ENCODE measurements at places on chromosomes 2 and 18. TPM values are rescaled to one million over a fixed set of nuclear protein-coding genes. Genes with fewer than 3 reads are reported as not detected.

DNA sequence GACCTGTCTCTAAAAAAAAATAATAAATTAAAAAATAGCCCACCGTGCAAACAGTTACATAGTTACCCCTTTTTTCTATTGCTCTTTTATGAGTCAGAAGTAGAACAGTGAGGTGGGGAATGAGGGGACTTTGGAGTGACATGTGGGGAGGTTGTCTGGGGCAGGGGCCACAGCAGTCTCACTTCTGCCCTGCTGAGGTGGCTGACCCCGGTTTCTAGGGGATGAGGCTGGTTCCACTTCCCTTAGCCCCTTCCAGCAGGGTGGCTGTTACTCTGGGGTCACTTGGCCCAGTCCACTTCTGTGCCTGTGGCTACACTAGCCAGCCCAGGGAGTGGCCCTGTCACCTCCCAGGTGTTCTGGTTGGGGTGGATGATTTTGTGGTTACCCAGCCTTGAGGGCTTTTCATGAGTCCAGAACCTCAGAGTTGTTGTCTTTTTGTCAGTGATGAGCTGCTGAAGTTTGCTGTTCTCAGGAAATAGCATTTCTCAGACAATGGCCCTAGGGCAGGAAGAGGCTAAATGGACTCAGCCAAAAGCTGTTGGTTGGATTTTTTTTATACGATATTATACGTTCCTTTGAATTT, 28.0 kb upstream of the SCLY start:
- no peaks in the 10 kb centered on the region for H3K4me1 ChIP-seq
- H3K4me3 ChIP-seq: no peak overlapping the region
- no peaks in the 10 kb centered on the region for H3K27me3 ChIP-seq
- no peak for DNase-seq
- peaks cover 14% of the 10 kb centered on the region for H3K36me3 ChIP-seq
- H3K27ac ChIP-seq: no peak overlapping the region

DNA sequence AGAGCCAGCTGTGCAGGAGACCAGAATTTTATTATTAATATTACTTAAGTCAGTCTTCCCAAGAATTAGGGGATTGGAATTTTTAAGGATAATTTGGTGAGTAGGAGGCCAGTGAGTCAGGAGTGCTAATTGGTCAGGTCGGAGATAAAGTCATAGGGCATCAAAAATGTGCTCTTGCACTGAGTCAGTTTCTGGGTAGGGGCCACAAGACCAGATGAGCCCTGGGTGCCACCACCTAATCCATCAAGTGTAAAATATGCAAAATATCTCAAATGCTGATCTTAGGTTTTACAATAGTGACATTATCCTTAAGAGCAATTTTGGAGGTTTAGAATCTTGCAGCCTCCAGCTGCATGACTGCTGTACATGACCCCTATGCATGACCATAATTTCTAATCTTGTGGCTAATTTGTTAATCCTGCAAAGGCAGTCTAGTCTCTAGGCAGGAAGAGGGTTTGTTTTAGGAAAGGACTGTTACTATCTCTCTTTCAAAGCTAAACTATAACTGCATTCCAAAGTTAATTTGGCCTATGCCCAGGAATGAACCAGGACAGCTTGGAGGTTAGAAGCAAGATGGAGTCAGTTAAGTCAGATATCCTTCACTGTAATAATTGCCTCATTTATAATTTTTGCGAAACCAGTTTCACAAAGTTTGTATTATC, 215.9 kb downstream of the RNF152 start:
- H3K4me1 ChIP-seq: no peaks in the 10 kb centered on the region
- H3K36me3 ChIP-seq: no peaks in the 10 kb centered on the region
- H3K27me3 ChIP-seq: no peaks in the 10 kb centered on the region
- no peak for DNase-seq
- no peak overlapping the region for H3K27ac ChIP-seq

- DNase-seq: no peak
- H3K4me3 ChIP-seq: no peak overlapping the region
- H3K36me3 ChIP-seq: no peaks in the 10 kb centered on the region
- H3K27ac ChIP-seq: no peak overlapping the region
- H3K4me1 ChIP-seq: peaks cover 8% of the 10 kb centered on the region
- H3K27me3 ChIP-seq: no peaks in the 10 kb centered on the region
Observed at GRCh38 chr18:62812242-62812641, 96.9 kb downstream of the PHLPP1 start.

- H3K36me3 ChIP-seq: no peaks in the 10 kb centered on the region
- no peaks in the 10 kb centered on the region for H3K4me1 ChIP-seq
- no peak for DNase-seq
Observed at GRCh38 chr2:32758232-32758631, 130.4 kb downstream of the TTC27 start.

DNA sequence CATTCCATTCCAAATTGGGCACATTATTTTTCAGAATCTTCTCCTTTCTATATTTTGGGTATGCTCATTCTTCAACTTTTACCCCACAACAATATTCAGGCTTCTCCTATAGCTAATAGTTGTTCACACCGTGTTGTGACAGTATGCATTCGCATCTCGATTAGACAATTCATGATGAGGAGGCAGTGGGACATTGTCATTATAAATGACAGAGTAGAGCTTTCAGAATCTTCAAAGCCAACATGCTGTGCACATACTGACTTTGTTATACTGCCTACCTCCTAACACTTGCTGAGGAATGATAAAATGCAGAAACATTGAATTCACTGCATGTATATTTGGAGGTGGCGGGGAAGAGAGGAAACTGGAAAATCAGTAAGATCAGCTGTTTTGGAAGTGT, 714.2 kb downstream of the SUCLG1 start:
- H3K4me3 ChIP-seq: no peak overlapping the region
- no peak for DNase-seq
- H3K27me3 ChIP-seq: no peaks in the 10 kb centered on the region
- H3K27ac ChIP-seq: no peak overlapping the region

DNA sequence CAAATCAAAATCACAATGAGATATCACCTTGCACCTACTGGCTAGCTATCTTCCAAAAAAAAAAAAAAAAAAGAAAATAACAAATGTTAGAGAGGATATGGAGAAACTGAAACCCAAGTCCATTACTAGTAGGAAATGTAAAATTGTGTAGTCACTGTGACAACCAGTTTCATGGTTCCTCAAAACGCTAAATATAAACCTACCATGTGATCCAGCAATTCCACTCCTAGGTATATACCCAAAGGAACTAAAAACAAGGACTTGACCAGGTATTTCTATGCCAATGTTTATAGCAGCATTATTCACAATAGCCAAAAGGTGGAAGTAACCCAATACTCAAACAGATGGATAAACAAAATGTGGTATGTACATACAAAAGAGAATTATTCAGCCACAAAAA, 11.7 kb upstream of the SCRN3 start:
- H3K27ac ChIP-seq: no peak overlapping the region
- no peak overlapping the region for H3K4me3 ChIP-seq
- peaks cover 11% of the 10 kb centered on the region for H3K36me3 ChIP-seq
- no peaks in the 10 kb centered on the region for H3K27me3 ChIP-seq
- DNase-seq: no peak

DNA sequence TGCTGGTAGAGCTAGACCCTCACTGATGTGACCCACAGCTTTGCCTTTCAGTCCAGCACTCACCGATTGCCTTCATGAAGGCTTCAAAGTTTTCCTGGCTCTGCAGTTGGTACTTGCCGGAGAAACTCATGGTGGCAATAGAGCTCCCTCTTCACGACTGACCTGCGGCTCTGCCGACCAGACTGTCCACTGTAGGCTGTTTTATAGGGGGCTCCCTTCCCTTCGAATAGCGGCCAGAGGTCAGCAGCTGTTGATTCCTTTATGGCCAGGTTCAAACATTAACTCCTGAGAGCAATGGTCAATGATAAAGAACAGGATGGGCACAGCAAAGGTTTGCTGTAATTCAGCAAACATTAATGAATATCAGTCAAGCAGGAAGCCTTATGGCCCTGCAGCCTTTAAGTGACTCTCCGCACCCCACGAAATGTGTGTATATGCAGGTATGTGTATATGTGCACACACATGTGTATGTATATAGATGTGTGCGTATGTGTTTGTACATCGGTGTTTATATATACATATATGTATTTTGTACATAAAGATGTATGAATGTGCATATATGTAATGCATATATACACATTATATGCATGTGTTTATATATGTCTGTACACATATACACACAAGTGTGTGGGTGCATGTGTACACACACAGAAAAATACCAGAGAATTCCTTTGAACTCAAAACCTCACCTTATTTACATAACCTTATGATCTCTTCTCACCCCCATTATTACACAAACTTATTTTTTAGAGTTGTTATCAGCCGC, at the start of gene FABP1:
TSS of gene FABP1 (minus strand) at position 175 of the 766 bp plus-strand sequence. CDS start at position 130, 45 bp downstream.
- peaks cover 11% of the 10 kb centered on the region for H3K4me1 ChIP-seq
- peak within 1 kb of the TSS; percentile 67 for H3K27ac ChIP-seq
- peak; percentile 72 for DNase-seq
- peak within 1 kb of the TSS; percentile 38 for H3K4me3 ChIP-seq
- H3K36me3 ChIP-seq: no peaks in the 10 kb centered on the region

DNA sequence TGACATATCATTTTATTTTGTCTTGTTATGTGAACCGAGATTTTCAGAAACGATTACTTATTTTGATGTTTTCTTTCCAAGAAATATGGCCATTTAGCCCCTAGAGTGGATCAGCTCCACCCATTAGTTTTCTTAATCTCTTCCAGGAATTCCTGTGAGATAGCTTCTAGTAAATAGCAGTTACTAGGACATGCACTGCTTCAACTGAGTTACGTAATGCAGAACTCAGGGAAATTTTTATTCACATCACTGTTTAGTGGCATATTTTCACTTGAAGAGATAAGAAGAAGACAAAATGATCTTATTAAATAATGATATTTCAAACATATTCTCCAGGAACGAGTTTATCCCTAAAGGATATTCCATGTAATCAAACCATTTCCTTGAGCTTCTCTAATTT, 573.5 kb upstream of the CNTNAP5 start:
- H3K27ac ChIP-seq: no peak overlapping the region
- no peaks in the 10 kb centered on the region for H3K27me3 ChIP-seq
- H3K4me1 ChIP-seq: no peaks in the 10 kb centered on the region
- H3K4me3 ChIP-seq: no peak overlapping the region

GRCh38 chr2:140624200-140624599, 1506.6 kb downstream of the LRP1B start:
- no peaks in the 10 kb centered on the region for H3K27me3 ChIP-seq
- H3K36me3 ChIP-seq: no peaks in the 10 kb centered on the region
- no peak overlapping the region for H3K4me3 ChIP-seq
- no peak for DNase-seq
- no peaks in the 10 kb centered on the region for H3K4me1 ChIP-seq

DNA sequence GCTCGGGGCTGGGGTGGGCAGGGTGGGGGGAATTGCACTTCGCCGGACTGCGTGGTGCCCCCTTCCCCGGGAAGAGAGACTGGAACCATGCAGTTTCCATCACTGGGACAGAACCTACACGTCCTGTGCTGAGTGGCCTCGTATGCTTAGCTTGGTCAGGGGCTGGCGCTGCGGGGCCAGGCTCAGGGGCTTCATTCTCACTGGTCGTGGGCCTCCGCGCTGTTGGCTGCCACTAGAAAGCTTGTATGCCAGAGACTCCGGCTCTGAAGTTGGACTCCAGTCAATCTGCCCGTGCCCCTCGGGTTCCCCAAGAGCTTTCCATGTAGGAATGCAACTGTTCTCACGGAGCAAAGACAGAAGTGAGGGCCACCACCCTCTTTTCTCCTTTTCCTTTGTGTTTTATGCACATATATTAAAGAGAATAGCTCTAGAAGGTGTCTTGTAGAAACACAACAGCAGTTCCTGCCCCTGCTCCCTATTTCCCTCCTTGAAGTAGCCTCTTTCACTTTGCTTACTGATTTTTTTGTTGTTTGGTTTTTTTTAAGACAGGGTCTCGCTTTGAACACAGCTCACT, 64.0 kb upstream of the YWHAQ start:
- H3K27me3 ChIP-seq: no peaks in the 10 kb centered on the region
- H3K27ac ChIP-seq: no peak overlapping the region
- no peaks in the 10 kb centered on the region for H3K4me1 ChIP-seq
- DNase-seq: no peak
- no peak overlapping the region for H3K4me3 ChIP-seq
- H3K36me3 ChIP-seq: no peaks in the 10 kb centered on the region

DNA sequence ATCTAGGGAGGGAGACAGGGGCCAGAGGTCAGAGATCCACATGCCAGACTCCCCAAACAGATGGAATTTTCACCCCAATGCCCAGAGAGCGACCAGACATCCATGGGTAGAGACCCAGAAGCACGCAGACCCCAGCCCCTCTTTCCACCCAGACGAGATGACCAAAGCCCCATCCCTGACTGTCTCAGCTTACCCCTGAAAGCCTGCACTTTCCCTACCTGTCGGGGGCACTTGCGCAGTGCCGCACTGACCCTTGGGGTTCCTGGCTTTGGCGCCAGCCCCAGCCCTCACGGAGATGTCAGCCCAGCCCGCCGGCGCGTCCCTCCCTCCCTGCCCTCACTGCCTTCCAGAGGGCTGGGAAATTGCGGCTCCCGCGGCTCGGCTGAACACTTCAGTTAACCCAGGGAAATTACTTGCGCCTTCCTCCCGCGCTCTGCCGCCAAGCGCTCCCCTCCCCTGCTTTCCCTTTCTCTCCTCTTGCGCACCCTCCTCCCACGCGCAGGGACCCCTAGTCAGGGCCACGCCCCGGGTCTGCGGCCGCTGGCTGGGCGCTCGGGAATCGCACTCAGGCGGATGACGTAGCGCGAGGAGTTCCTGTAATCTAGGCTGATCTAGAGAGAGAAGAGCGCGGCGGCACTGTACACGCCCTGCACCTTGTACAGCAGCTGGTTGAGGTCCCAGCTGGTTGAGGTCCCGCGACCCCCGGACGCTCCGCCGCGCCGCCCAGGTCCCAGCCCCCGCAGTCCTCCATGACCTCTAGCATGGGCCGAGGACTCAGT, 12.0 kb downstream of the ALPG start:
- H3K27me3 ChIP-seq: peaks cover 41% of the 10 kb centered on the region
- H3K4me1 ChIP-seq: peaks cover 6% of the 10 kb centered on the region
- no peak overlapping the region for H3K27ac ChIP-seq

DNA sequence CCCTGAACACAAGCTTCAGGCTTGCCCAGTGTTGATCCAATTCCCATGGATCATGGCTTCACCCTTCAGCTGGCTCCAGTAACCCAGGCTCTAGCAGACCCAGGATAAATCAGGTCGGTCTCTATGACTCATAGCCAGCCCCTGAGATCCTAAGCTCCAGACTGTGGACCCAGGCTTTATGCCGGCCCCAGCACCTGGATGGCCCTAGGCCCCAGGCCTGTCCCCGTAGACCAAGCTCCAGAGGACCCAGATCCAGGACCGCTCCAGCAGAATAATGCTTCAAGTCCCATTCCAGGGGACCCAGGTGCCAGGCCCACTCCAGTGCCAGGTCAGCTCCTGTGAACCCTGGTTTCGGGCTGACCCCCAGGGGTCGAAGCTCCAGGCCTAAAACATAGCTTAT, 1589.9 kb upstream of the DDX18 start:
- H3K4me1 ChIP-seq: no peaks in the 10 kb centered on the region
- no peaks in the 10 kb centered on the region for H3K27me3 ChIP-seq
- H3K4me3 ChIP-seq: no peak overlapping the region
- no peaks in the 10 kb centered on the region for H3K36me3 ChIP-seq
- DNase-seq: no peak

- no peak overlapping the region for H3K27ac ChIP-seq
- no peaks in the 10 kb centered on the region for H3K27me3 ChIP-seq
- no peaks in the 10 kb centered on the region for H3K36me3 ChIP-seq
- no peaks in the 10 kb centered on the region for H3K4me1 ChIP-seq
- no peak overlapping the region for H3K4me3 ChIP-seq
Observed at GRCh38 chr2:40725950-40726349, 274.1 kb upstream of the SLC8A1 start.

Gene TTL
- 16.9 TPM for total RNA-seq

Gene GREB1L
- total RNA-seq: 0.20 TPM

Gene BOLL
- total RNA-seq: not detected

Gene IL36G
- 0.69 TPM for total RNA-seq

Gene RAB12
- 11.2 TPM for total RNA-seq

All from colonic mucosa (tissue), 4 donors.